ENCODE measurements at places on chromosomes 2 and 18.

- DNase-seq, result no peak
Observed at GRCh38 chr2:149329489-149330126, 779 bp upstream of the LYPD6 start.

- no peak for DNase-seq
Observed at GRCh38 chr2:128217671-128218070, 101.0 kb downstream of the HS6ST1 start.

GRCh38 chr2:124639524-124639923, 614.4 kb downstream of the CNTNAP5 start:
- DNase-seq, result no peak

DNA sequence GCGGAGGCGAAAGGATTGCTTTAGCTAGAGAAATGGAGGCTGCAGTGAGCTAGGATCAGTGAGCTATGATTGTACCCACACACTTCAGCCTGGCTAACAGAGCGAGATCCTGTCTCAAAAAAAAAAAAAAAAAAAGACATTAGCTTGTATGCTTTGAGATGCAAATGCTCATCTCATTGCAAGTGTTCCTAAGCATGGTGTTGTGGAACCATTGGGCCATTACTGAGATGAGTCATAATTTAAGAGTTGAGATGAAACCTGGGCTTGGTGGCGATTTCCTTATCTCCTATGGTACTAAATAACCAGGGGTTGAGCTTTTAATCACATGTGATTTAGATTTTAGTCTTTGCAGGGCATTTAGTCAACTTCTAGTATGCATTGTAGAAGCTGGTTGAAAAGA, 2.2 kb downstream of the PLEKHA3 start:
- no peak for DNase-seq

GRCh38 chr2:109264595-109265328, 135.8 kb downstream of the SH3RF3 start:
- no peak for DNase-seq

GRCh38 chr2:464562-465309, 176.8 kb upstream of the ALKAL2 start:
- no peak for DNase-seq

DNA sequence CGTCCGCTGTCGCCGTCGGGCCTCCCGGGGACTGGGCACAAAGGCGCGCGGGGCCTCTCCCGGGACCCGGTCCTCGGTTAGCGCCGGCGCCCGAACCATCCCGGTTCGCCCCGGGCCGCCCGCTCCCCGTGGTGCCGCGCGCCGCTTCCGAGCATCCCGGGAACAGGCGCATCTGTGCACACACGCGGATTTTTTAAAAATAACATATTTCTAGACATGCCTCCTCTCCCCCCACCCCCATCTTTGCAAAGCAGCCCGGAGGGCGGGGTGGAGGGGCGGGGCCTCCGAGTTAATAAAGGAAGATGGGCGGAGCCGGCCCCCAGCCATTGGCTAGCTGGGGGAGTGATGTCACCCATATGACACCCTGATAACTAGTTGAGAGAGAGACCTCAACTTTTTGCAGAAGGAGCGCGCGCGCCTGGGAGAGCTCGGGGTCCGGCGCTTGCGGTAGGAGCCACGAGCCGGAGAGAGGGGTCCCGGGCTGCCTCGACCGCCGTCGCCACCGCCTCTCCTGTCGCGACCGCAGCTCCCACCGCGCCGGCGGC, at the start of gene SOX11:
SOX11 (plus strand) TSS at position 400 of the 545 bp plus-strand sequence. CDS start 338 bp downstream, outside the sequence.
- no peak for DNase-seq
